Nasal cavity respiratory epithelium epithelial cell of viscerocranial mucosa (primary cell): ENCODE measurements at places on chromosomes 13 and 19. TPM values are rescaled to one million over a fixed set of nuclear protein-coding genes. Genes with fewer than 3 reads are reported as not detected.

Gene CRTC1
- total RNA-seq: 1.0 and 1.9 TPM in 2 replicates

Gene PODNL1
- under 0.01 and 2.5 TPM in 2 replicates for total RNA-seq

Gene ZNF132
- total RNA-seq: 5.8 and 6.8 TPM in 2 replicates

Gene RCBTB2
- 5.5 and 9.5 TPM in 2 replicates for total RNA-seq

Gene NLRP12
- total RNA-seq: under 0.01 and 0.07 TPM in 2 replicates

Gene GPC6
- 0.34 and 20.2 TPM in 2 replicates for total RNA-seq

Gene IZUMO2
- total RNA-seq: not detected in 2 replicates
